Effector CD8-positive, alpha-beta T cell (primary cell): ENCODE measurements at places on chromosomes 2 and 18.

GRCh38 chr2:180505203-180505602 is 475.2 kb upstream of the UBE2E3 start:
- DNase-seq: no peak

- DNase-seq: no peak
These were observed 95.4 kb downstream of the SNTG2 start for GRCh38 chr2:1046067-1046466.

GRCh38 chr2:16264931-16265540 is 324.7 kb downstream of the MYCN start:
- no peak for DNase-seq

DNA sequence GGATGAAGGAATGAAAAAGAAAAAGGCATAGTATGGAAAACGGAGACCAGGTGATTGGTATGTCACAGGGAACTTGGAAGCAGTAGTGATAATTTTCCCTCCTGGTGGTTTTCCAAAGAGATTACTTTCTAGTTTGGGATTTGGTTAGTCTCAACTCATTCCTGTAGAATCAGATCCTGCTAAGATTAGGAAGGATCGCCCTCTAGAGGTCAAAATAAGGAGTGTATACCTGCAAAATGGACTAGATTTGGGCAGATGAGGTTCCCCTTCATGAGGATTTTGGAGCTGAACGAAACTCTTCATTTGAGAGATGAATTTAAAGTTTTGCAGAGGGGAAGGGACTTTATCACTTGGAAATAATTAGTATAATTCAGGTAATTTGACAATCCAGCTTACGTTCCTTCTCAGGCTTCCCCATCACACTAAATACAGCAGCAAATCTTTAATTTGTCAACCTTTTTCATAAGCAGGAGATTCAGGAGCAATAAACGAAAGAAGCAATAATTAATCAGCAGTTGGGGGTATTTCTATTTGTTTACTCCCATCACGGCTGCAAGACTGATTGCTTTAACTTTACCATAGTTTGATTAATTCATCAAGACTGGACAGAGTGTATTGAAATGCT is 65.2 kb downstream of the CCDC195 start:
- no peak for DNase-seq

DNA sequence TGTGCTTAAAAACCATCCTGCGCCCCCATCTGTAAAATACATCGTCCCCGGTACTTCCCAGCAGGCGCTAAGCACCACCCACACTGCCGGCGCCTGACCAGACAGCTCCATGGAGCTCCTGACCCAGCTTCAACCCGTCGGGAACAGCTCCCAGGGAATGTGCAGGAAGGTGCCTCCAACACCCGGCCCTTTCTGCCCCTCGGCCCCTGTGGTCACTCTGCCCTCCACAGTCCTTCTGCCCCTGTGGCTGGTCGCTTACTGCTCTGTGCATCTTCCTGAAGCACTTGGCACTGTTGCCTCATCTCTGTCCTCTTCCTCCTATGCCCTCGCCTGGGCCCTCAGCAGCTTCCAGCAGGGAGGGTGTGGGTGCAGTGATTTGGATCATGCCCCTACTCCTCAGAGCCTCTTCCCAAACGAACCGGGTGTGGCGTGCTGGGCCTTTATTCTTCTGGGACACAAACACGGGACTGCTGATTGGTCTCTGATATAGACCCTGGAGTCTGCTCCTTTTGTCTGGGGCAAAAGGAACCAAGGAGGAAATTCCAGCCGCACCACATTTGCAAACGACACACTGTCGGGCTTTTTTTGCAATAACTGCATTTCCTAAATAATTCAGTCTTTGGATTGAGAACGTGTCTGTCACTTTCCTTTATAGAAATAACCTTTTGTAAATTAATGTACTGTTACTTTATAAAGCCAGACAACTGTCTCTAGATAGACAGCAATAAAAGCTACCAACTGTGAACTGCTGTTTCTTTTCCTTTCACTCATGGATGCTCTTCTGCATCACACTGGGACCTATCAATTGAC is 65.9 kb downstream of the ADI1 start:
- no peak for DNase-seq

GRCh38 chr2:108404784-108405397 is 27.1 kb downstream of the SULT1C4 start:
- no peak for DNase-seq

DNA sequence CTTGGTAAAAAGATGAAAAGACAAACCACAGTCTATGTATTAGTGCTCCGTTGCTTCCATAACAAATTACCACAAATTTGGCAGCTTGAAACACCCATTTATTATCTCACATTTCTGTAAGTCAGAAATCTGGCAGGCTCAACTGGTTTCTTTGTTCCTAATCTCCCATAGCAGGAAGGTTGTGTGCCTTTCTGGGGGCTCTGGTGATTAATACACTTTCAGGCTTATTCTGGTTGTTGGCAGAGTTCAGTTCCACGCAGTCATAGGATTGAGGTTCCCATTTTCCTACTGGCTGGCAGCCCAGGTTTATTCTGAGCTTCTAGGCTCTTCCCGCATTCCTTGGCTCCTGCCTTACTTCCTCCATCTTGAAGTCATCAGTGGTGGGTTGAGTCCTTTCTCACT is 189.3 kb downstream of the ANAPC1 start:
- no peak for DNase-seq

GRCh38 chr2:224934526-224935188 is 107.6 kb downstream of the DOCK10 start:
- DNase-seq: no peak

GRCh38 chr2:11019614-11020013 is 107.9 kb downstream of the KCNF1 start:
- DNase-seq: no peak

DNA sequence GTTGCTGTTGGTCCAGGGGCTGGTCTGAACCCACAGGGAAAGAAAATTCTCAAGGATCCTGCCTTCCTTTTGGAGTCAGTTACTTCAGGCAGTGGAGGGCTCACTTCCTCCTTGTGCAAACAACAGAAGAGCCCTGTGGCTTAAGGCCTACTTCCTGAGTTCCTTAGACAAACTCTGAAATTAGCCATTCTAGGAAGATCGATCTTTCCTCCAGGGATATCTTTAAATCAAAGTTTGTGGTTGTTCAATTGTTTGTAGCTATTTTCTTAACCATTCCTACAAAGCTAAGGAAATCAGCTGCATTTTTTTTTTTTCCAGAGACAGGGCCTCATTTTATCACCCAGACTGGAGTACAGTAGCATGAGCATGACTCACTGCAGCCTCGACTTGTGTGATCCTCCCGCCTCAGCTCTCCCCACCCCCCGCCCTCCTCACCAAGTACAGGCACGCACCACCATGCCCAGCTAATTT is 156.0 kb downstream of the TANC1 start:
- DNase-seq: no peak

DNA sequence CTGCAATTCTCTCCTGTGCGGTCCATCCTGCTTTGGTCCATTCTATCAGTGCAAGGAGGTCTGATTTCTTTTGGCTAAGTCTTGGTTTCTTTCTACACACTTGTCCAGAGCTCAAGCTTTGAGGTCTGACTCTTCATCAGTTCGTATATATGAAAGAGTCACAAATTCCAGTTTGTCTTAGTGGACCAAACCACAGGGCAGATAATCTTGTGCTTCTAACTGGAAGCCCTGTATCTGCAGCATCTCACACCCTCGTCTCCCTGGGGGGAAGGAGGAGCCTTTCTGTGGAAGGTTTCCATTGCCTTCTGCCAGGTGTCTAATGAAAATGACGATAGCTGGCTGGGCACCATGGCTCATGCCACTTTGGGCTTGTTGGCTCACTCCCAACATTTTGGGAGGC is 148.5 kb downstream of the SPP2 start:
- DNase-seq: no peak

DNA sequence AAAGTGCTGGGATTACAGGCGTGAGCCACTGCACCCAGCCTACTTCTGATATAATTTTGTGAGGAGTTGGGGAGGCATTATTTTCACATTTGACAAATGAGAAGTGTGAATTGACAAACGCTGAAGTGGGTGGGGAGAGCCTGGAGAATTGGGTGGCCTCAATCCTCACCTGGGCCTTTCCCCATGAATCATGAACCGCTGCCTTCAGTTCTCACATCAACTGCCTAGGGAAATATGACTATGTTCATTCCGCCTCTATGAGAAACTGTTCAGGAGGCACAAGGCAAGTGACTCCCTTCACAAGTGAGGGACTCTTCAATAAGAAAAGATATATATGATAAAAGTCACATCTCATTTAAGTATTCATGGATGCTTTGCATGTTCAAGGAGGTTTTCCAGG is 96.6 kb upstream of the RND3 start:
- no peak for DNase-seq

GRCh38 chr18:2526329-2526728 is 45.0 kb downstream of the METTL4 start:
- DNase-seq: no peak

DNA sequence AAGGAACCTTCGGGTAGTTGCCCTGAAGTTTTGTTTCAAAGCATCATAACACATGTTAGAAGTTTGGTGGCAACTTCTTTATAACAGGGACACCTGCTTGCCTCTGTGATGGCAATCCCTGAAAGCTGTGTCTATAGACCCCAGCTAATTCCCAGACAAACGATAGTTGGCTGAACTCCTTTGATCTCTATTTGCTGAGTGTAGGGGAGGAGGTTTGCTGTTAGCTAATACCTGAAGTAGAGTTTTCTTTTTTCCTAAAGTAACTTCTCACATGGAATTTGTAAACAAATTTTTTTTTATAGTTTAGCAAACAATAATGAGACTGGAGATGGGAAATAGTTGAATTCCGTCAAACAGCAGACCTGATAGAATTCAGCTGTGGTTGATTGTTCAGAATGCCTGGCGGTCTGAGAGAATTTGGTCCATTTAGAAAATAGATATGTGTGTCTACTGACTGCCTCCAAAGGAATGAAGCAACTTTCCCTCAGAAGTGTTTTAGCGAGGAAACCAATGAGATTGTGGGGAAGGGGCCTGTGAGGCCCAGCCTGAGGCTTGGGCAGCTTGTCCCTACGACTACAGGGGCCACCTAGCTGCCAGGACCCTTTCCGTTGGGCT is 123.5 kb upstream of the EPAS1 start:
- DNase-seq: no peak

- DNase-seq: no peak
These were observed 261.0 kb upstream of the DDX18 start for GRCh38 chr2:117553448-117553847.

DNA sequence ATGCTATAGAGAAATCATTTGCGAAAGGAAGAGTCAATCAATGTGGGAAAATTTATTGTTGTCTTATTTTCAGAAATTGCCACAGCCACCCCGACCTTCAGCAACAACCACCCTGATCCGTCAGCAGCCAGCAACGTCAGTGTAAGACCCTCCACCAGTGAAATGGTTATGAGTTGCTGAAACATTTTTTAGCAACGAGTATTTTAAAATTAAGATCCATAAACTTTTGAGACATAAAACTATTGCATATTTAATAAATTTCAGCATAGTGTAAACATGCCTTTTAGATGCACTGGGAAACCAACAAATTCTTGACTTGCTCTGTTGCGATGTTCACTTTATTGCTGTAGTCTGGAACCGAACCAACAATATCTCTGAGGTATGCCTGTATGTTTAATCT is 887.9 kb downstream of the DCDC2C start:
- DNase-seq: no peak

DNA sequence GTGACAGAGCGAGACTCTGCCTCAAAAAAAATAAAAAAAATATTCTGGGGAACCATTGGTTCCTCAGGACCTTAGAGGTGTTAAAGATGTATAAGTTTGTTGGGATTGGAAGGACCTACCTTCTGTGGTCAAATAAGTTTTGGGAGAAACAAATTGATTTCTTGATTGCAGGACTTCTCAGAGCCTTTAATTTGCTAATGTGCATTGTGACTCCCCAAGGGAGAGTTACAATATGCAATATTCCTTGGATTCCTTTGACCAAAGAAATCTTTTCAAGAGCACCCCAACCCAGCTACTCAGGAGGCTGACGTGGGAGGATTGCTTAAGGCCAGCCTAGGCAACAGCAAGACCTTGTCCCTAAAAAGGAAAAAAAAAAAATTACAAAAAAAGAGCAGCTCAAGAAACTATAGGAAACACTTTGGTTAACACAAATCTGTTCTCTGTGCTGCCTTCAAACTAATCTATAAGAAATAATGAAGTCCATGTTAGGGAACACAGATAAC is 6.5 kb downstream of the NAGK start:
- DNase-seq: no peak

DNA sequence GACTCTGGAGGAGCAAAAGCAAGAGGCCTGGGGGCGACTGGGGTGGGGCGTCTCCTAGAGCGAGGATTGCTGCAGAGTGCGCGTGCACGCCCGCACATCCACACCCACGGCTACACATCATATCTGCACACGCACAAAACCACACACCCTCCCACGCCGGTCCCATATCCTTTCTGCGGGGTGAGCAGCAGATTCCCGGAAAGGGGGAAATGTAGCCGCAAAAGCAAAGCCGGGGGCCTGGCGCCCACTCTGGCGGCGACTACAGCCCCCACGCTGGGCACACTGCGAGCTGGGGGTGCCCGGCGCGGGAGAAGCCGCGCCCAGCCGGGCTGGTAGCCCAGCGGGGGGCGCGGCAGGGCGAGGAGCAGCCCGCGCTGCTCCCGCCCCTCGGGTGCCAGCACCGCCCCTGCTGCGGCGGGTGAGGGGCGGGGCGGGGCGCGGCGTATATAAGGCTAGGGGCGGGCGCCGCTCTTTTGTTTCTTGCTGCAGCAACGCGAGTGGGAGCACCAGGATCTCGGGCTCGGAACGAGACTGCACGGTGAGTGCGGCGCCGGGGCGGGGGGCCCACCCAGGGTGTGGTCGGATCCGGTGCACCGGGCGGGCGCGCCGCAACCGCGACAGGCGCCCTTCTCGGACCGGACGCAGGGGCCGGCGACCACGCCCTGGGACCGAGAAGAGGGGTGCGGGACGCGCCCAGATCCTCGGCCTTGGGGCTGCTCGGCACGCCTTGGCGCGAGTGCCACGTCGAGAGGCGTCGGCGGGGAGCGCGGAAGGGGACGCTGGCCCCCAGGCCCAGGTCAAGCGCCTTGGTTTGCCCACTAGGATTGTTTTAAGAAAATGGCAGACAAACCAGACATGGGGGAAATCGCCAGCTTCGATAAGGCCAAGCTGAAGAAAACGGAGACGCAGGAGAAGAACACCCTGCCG is at the start of gene TMSB10:
TMSB10 (plus strand) TSS at position 476 of the 927 bp plus-strand sequence.
- DNase-seq: peak; percentile 82

GRCh38 chr2:202147775-202148174 is 74.7 kb downstream of the KIAA2012 start:
- no peak for DNase-seq

- DNase-seq: no peak
These were observed 8.2 kb downstream of the BCL2 start for GRCh38 chr18:63311118-63312018.

GRCh38 chr2:241217320-241218031 is 29.0 kb downstream of the ANO7 start:
- DNase-seq: peak; percentile 10

GRCh38 chr2:54041135-54041534 is 70.3 kb upstream of the PSME4 start:
- no peak for DNase-seq

DNA sequence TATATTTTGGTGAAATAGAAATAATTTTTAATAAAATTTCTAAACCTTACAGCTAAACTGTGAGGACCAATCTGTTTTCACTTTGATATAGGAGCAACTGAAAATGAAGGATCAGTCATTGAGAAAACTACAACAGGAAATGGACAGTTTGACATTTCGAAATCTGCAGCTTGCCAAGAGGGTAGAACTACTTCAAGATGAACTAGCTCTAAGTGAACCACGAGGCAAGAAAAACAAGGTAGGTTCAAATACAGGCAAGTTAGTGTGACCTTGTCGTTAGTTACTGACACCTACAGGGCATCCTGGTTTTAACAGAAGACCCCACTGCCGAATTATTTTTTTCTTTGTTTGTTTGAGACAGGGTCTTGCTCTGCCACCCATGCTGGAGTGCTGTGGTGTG is 75.5 kb upstream of the STON1 start:
- no peak for DNase-seq
